Trophoblast cell (in vitro differentiated cells and primary cell): ENCODE measurements at places on chromosomes 4 and X.
A peak's percentile ranks its signal among the peaks of the same experiment; 100 is the strongest.

GRCh38 chrX:45421806-45422205 lies 221.1 kb upstream of the DIPK2B start:
- no peak for DNase-seq

- DNase-seq = no peak
These were observed 45.4 kb downstream of the CEP135 start for GRCh38 chr4:55993994-55994663.

DNA sequence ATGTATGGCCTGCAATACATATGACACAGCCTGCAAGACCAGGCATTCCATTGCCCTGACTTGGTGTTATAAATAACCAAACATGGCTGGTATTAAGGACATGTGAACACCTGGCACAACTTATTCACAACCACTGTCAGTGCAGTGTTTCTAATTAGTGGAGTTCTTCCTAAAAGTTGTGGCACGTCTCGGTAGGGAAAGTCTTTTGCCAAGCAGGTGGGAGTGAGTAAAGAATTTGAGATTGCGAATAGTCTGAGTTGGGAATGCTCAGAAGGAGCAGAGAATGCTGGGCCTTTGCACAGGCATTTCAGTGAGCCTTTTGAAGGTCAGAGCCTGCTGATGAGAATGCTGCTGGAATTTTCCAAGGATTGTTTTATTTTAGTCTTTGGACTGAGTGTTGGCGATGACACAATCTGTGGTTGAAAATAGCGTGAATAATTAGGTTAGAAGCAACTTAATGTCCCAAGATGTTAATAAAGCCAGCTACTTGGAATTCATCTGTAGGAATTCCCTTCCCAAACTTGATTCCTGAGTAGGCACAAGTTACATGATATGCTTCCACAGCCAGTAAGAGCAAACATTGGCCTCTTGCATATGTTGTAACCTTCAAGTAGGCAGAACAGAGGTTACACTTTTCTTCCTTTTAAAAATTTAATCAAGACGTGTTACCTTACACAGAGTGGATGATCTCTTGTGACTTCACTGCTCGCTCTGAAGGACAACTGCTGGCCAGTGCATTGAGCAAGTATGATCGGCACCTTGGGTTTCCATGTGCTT lies 83.6 kb upstream of the PGRMC2 start:
- DNase-seq = peak; percentile 79

DNA sequence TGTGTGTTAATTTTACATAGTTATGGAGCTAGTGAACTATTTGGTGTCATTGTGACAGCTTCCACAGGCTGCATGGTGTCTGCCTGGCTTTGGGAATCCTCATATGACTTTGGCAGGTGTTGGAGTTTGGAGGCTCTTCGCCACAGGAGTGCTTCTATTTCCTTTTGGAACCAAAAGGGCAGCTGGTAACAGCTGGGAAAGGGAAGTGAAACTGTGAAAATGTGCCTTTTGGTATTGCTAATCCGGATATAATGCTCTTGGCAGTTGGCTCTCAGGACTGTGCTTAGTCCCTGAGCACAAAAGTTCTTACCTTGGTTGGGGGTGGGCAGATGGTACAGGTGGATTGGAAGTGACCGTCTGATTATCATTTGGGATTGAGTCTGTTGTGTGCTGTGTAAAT lies 18.1 kb downstream of the OFD1 start:
- no peak for DNase-seq

GRCh38 chr4:3706565-3707422 lies 59.4 kb upstream of the ADRA2C start:
- no peak for DNase-seq
